ENCODE measurements at places on chromosomes 6 and 20. TPM values are rescaled to one million over a fixed set of nuclear protein-coding genes. Genes with fewer than 3 reads are reported as not detected.

GRCh38 chr20:62745279-62745951 lies 36.8 kb downstream of the NTSR1 start:
- no peaks in the 10 kb centered on the region for H3K4me1 ChIP-seq
- no peak for DNase-seq
- H3K36me3 ChIP-seq, result no peaks in the 10 kb centered on the region
- no peaks in the 10 kb centered on the region for H3K27me3 ChIP-seq
- no peak overlapping the region for H3K27ac ChIP-seq

GRCh38 chr6:10397756-10398445 lies 17.0 kb downstream of the TFAP2A start:
- no peak for DNase-seq
- H3K27me3 ChIP-seq, result no peaks in the 10 kb centered on the region
- H3K4me3 ChIP-seq, result no peak overlapping the region
- H3K4me1 ChIP-seq, result no peaks in the 10 kb centered on the region

DNA sequence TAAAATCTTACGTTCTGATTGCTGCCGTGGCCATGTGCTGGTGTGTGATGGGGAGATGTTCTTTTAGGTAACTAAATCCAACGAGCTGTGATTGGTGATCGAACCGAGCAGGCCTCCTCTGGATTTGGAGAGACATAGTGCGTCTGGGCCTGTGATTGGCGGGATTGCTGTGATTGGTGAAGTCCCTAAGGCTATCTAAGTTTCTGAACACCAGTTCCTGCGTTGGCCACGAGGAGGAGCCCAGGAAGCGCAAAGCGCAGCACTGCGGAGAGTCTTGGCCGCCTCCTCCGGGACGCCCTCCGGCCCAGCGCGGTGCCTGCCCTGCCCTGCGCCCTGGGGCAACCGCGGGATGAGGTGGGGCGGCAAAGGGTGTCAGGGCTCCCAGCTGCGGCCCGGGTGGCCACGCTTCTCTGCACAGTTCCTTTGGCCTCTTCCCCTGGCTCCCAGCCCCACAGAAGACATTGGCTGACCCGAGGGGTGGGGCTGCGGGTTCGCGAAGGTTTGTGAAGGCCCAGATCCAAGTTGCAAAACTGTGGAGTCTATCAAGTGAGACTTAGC lies 33.0 kb downstream of the HNF4A start:
- H3K27ac ChIP-seq, result no peak overlapping the region
- H3K27me3 ChIP-seq, result no peaks in the 10 kb centered on the region
- H3K4me3 ChIP-seq, result no peak overlapping the region

DNA sequence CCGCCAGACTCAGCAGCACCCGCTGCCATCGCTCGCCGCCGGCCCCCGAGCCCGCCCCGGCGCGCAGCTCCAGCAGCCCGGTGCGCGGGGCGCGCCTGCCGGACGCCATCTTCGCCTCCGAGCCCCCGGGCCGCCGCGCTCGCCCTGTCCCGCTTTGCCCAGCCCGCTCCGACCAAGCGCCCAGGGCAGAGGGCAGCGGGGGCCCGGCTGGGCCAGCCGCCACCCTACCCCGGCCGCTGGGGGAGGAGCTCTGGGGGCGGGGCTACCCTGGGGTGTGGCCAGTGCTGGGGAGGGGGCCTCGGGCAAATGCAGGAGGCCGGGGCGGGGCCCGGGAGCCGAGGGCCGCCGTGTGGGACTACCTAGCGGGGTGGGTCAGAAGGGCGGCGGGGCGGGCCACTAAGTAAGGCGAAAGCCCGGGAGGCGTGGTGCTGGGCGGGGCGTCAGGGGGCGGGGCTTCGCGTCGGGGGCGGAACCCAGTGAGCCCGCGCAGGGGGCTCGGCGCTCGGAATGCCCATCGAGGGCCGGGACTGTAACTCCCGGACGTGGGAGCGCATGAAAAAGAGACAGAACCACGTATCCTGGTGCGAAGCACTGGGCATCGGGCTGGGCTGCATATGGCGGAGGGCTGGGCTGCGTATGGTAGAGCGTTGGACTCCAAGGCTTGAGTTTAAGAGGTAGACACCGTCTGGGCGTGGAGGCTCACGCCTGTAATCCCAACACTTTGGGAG lies at the start of gene SNTA1:
Gene SNTA1, minus strand, starts transcription at position 252 of the 728 bp plus-strand sequence. Its CDS starts 143 bp downstream, at position 109.
- H3K27ac ChIP-seq, result peak within 1 kb of the TSS; percentile 89
- no peaks in the 10 kb centered on the region for H3K4me1 ChIP-seq
- no peaks in the 10 kb centered on the region for H3K27me3 ChIP-seq
- no peaks in the 10 kb centered on the region for H3K36me3 ChIP-seq

XRN2 gene
- 100 TPM for total RNA-seq

DNA sequence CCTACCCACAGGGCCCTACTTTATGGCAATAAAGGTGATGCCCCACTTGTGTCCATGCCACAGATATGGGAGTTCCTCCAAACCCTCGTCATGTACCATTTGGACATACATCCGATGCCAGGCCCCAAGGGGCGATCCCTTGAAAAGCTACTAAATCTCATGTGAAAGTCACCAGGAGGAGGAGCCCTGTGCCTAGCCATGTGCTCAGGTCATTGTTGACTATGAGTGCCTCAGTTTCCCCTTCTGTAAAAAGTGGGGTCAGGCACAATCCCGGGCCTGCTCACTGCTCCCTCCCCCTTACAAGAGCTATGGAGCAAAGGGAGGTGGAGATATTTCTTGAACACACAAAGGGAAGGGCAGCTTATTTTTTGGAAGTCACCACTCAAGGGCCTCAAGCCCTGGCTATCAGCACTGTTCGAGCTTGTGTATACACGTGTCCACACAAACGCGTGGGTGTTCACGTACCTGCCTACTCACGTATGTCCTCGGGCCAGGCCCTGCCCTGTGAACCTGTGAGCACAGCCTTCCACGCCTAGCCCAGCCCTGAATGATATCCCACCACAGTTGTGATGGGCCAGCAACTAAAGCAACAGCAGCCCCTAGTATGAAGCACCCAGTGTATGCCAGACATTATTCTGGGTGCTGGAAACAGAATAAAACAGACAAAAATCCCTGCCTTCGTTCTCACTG lies 1.9 kb downstream of the ACTL10 start:
- H3K27me3 ChIP-seq, result no peaks in the 10 kb centered on the region
- DNase-seq, result peak; percentile 24

SLC17A9 gene
- total RNA-seq, result 5.4 TPM

SLC26A8 gene
- 0.07 TPM for total RNA-seq

- H3K27ac ChIP-seq, result no peak overlapping the region
- DNase-seq, result no peak
- H3K4me3 ChIP-seq, result no peak overlapping the region
- no peaks in the 10 kb centered on the region for H3K27me3 ChIP-seq
- H3K4me1 ChIP-seq, result no peaks in the 10 kb centered on the region
Observed at GRCh38 chr20:38337561-38338140, 8.6 kb upstream of the LBP start.

- H3K4me3 ChIP-seq, result no peak overlapping the region
- no peaks in the 10 kb centered on the region for H3K36me3 ChIP-seq
- no peaks in the 10 kb centered on the region for H3K27me3 ChIP-seq
- DNase-seq, result no peak
- H3K27ac ChIP-seq, result no peak overlapping the region
Observed at GRCh38 chr6:69581581-69581980, 215.2 kb downstream of the LMBRD1 start.

DNA sequence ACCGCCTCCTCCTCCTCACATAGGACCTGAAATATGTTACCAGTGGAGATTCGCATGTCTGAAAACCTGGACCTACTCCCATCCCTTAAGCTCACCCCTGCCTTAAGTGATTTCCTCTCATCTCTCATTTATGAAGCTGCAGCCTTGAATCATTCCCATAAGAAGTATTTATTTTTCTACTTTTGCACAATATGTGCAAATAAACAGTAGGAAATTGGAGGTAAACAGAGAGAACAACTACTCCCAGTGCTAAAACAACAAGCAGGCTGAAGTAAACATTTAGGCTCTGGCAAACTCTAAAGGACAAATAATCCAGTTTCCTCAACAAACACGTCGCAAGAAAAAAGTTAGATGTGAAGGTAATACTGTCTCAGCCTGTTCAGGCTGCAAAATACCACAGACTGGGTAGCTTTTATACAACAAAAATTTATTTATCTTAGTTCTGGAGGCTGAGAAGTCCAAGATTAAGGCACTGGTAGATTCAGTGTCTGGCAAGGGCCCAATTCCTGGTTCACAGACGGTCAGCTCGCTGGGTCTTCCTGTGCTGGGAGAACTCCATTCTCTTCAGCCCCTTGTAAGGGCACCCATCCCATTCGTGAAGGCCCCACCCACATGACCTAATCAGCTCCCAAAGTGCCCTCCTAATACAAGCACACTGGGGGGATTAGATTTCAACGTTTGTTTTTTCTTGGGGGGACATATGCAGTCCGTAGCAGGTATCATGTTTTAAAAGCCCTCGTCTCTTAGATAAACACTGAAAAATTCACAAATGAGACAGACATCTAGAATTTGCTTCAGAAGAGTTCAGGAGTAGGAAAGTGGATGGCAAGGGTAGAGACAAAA lies 15.6 kb downstream of the SPATA2 start:
- no peaks in the 10 kb centered on the region for H3K4me1 ChIP-seq
- no peak overlapping the region for H3K27ac ChIP-seq
- H3K27me3 ChIP-seq, result no peaks in the 10 kb centered on the region
- no peak overlapping the region for H3K4me3 ChIP-seq
- no peaks in the 10 kb centered on the region for H3K36me3 ChIP-seq
- no peak for DNase-seq

C6orf118 gene
- not detected for total RNA-seq

RHAG gene
- total RNA-seq, result not detected

DNA sequence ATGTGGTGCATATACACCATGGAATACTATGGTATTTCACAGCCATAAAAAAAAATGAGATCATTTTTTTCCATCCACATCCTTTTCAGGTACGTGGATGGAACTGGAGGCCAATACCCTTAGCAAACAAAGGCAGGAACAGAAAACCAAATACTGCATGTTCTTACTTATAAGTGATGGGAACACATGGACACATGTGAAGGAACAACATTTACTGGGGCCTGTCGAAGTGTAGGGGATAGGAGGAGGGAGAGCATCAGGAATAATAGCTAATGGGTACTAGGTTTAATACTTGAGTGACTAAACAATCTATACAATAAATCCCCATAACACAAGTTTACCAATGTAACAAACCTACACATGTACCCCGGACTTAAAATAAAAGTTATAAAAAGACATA lies 30.5 kb downstream of the CCN2 start:
- no peaks in the 10 kb centered on the region for H3K4me1 ChIP-seq
- H3K27me3 ChIP-seq, result no peaks in the 10 kb centered on the region
- H3K36me3 ChIP-seq, result no peaks in the 10 kb centered on the region
- H3K4me3 ChIP-seq, result no peak overlapping the region

AKAP7 gene
- 18.4 TPM for total RNA-seq

GRCh38 chr6:51655517-51655916 lies 431.9 kb downstream of the PKHD1 start:
- no peaks in the 10 kb centered on the region for H3K27me3 ChIP-seq
- no peak overlapping the region for H3K4me3 ChIP-seq
- no peaks in the 10 kb centered on the region for H3K36me3 ChIP-seq
- H3K27ac ChIP-seq, result no peak overlapping the region

TRIM15 gene
- not detected for total RNA-seq

OPRL1 gene
- total RNA-seq, result 0.51 TPM

DNA sequence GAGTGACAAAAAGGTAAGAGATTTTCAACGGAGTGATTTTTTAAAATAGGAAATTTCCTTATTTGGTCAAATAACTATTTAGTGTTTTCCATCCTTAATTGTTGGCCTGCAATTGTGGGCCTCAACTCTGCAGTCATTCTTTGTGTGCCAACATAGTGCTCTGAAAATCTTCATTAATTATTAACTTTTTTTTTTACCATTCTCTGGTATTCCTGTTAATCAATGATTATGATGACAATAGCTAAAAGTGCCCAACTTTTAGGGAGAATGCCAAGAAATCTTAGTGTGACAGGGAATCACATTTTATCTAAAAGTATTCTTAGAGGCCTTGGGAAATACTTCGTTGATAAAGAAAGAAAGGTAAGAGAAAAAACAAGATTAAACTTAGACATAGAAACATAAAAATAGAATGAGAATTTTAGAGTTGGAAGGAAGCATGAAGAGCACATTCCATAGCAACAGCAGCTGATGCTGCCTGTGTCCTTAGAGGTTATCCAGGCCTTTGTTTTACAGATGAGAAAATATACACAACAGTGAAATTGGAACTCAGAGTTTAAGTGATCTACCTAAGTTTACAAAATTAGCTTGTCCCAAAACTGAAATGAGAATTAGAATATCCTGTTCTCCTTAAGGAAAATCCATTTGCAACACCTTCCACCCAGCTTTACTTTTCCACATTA lies 1.2 kb downstream of the GPRC6A start:
- H3K4me3 ChIP-seq, result no peak overlapping the region
- no peaks in the 10 kb centered on the region for H3K4me1 ChIP-seq
- H3K27ac ChIP-seq, result no peak overlapping the region

DNA sequence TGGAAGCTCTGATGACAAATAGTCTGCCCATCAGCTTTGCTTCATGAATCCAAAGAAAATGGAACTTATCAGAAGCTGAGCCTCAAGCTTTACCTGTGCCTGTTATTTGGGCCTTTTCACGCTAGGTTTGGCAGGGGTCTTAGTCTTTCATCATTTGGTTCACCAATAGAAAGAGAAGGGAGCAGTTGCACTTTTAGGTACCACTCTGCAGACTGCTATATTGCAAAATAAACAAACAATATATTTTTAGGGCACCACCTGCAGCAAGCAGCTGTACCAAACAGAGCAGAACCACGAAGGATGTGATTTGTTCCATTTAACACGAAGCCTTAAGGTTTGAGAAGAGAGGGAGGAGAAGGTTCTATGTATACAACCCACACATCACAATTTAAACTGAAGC lies 291.4 kb upstream of the RNF217 start:
- H3K27ac ChIP-seq, result no peak overlapping the region
- no peak for DNase-seq
- H3K4me1 ChIP-seq, result no peaks in the 10 kb centered on the region
- H3K36me3 ChIP-seq, result no peaks in the 10 kb centered on the region

CPXM1 gene
- total RNA-seq, result 18.2 TPM

DNA sequence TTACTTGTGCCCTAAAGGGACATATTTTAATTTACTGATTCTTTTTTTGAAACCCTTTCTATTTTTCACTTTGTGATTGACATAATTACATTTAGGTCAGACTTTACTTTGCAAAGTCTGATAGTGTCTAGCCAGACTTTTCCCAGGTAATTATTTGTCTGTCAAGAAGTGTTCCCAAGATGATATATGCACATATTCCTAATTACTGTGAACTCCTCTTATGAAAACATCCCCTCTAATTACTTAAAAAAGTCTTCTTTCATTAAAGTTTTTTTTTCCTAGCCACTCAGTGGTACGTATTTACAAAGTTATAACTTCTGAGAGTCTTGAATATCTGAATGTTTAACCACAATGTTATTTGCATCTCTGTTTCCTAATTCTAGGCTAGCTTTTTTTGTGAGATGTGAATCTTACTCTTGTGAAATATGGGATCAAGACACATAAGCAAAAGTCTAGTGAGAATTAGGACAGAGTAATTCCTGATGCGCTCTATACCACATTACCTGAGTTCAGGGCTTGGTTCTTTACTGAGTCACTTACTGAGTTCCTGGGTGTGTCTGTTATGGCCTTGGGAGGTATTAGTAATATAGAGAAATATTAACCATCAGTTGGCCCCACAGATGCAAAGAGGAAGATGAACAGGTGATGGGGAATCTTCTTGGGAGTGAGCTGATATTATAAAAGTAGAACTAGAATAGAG lies 27.9 kb downstream of the FAM83B start:
- no peak overlapping the region for H3K27ac ChIP-seq
- H3K36me3 ChIP-seq, result no peaks in the 10 kb centered on the region
- no peak overlapping the region for H3K4me3 ChIP-seq
- no peak for DNase-seq

All from uterus (tissue), 4 donors.